ENCODE measurements at places on chromosomes 7 and 10.

DNA sequence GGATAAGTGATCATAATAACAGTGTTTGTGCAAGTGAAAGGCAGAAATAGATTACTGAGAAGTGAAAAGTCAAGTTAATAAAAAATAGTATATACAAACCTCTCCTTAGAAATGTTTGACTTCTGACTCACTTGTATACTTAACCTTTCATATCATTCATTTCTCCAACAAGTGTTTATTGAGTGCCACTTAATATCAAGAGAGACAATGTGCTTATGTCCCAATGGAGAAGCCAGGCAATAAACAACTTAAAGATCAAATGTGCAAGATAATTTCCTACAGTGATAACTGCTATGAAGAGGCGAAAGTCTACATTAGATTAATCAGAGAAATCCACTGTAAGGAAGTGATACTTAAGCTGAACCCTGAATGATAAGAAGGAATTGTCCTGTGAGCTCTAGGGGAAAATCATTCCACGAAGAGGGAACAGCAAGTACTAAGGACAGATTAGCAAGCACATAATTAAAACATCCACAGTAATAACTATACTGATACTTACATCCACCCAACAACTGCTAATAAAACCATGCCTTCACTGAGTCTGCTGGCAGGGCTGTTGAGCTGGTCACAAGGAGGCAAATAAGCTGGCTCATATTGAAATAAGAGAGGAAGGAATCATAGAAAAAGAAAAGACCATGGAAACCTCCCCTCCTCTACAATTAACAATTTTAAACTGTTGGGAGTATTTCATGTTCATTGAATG, 203.5 kb downstream of the CTNNA3 start:
- DNase-seq, result no peak

DNA sequence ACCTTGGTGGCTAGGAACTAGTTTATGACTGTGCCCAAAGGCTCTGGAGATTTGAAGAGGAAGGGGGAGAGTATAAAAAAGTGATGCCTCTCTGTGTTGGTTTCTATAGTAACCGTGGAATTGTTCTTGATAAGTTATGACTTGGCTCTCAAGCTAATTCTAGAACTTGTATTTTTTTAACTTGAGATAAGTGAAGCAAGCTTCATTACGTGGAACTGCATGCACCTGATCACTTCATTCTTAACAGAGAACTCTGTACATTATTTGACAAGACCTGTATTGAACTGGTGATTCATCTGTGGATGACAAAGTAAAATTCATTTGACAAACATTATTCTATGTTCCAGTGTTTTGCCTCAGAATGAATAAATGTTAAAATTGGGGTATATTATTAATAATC, 1452.2 kb downstream of the REEP3 start:
- no peak for DNase-seq

DNA sequence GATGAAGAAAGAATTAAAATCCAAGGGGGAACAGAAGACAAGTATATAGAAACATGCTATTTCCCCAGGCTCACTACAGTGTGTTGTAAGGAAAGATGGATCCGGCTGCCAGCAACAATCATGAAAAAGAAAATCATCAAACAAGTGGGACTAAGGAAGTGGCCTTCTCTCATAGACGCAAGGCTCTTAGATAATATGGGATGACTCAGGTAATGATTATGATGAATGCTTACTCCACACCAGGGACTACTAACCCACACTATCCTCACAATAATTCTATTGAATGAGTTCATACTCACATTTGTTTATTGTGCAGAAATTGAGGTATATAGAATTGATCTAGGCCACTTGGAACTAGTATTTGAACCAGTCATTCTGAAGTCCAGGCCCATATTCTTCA, 111.2 kb upstream of the BET1 start:
- DNase-seq, result no peak

DNA sequence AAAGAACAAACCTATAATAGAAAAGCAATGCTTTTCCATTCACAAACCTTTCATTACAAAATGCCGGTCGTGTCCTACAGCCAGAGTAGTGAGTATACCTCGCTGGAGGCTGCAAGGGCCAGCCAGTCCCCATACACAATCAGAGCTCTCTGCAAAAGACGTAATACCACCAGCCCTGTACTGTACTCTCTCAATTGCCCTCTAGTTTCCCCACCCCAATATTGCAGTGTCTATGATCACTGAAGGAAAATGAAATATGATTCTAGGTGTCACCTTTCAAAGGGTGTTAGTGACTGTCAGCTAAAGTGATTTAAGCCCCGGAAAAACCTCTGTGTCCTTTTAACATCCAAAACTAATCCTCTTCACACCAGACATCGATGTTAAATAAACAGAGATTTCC, 24.8 kb downstream of the PLXNA4 start:
- DNase-seq, result no peak

DNA sequence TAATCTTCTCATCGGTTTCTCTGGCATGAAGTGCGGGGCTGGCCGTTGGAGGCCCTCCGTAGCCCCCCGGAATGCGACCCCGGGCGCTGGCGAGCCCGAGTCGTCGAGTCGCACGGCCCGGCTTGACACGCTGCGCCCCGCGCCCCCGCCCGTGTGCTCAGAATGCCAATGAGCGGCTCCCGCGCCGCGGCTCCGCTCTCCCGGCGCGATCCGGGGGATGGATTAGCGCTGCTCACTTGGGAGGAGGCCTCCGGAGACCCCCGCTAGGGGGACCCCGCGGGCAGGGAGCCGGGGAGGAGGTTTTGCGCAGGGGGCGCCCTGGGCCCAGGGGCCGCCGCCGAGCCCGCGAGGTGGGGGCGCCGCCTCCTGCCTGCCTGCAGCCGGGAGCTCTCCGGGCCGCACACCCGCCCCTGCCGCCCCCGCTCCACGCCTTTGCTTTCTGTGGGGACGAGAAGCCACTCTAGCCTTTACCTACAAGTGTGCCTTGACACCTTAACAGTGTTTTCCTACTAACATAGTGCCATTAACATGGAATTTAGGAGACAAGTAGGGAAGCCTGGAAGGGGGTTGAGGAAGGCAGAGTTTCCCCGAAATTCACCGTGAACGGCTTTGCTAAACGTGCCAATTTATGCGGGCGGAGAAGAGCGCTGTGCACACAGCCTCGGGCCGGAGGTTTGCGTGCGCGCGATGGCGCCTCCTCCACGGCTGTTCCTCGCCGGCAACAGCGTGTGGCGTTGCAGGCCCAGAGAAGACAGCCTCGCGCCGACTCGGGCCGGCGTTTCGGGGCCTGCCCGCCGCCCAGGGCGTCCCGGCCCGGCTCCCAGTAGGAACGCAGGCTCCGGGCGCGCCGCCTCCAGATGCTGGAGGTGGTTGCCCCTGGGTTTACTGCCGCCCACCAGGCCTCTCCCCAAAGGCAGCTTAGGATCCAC, 7.1 kb downstream of the SHH start:
- peak; percentile 38 for DNase-seq

All from GM12865 (cell line).